Central memory CD8-positive, alpha-beta T cell (primary cell): ENCODE measurements at places on chromosomes 5 and 9.

GRCh38 chr9:120900824-120901223, 23.8 kb upstream of the PHF19 start:
- no peak for DNase-seq

GRCh38 chr5:172438319-172438668, 16.0 kb downstream of the SH3PXD2B start:
- no peak for DNase-seq

DNA sequence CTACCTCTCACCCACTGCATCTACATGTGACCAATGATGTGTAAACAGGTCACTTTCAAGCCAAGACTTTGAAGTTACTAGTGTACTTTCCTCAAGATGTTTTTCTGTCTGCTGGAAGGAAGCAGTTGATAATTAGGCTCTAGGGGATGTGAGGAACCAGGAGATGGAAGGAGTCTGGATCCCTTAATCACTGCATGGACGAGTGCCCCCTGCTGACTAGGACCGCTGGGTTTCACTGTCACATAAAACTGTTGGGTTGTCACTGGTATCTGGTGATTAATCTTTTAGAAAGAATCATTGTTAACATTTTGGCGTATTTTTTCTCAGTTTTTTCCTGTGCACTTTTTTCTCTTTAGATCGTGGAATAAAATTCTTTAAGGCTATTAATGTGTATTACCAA, 79.5 kb downstream of the SREK1 start:
- no peak for DNase-seq

DNA sequence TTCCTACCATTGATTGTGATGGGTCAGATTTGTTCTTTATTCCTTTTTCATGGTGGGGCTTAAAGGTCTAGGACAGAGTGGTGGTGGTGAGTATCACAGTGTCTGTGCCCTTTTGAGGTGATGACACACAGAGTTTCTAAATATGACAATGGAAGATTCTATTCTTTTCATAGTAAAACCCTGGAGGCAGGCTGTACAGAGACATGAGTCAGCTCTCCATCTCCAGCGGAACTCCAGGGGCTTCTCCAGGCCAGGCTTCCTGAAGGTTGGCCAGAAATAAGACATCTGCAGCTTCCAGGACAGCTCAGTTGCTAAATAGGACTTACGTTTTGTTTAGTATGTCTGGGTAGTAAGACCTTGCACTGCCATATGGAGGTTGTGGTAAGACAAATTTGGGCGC, 229.5 kb downstream of the CD180 start:
- DNase-seq, result no peak

- no peak for DNase-seq
Measured at GRCh38 chr9:101139082-101139481, 110.6 kb downstream of the PLPPR1 start.

- no peak for DNase-seq
Measured at GRCh38 chr5:136768457-136768856, 403.1 kb upstream of the TRPC7 start.

DNA sequence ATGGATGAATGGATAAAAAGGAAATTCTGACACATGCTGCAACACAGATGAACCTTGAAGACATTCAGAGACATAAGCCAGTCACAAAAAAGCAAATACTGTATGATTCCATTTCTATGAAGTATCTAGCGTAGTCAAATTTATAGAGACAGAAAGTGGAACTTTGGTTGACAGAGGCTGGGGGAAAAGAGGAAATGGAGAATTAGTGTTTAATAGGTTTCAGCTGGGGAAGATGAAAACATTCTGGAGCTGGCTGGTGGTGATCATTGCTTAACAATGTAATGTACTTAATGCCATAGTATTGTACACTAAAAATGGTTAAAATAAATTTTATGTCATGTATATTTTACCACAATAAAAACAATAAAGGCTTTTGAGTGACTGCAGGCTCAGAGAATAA, 24.2 kb downstream of the PPIC start:
- DNase-seq, result no peak

DNA sequence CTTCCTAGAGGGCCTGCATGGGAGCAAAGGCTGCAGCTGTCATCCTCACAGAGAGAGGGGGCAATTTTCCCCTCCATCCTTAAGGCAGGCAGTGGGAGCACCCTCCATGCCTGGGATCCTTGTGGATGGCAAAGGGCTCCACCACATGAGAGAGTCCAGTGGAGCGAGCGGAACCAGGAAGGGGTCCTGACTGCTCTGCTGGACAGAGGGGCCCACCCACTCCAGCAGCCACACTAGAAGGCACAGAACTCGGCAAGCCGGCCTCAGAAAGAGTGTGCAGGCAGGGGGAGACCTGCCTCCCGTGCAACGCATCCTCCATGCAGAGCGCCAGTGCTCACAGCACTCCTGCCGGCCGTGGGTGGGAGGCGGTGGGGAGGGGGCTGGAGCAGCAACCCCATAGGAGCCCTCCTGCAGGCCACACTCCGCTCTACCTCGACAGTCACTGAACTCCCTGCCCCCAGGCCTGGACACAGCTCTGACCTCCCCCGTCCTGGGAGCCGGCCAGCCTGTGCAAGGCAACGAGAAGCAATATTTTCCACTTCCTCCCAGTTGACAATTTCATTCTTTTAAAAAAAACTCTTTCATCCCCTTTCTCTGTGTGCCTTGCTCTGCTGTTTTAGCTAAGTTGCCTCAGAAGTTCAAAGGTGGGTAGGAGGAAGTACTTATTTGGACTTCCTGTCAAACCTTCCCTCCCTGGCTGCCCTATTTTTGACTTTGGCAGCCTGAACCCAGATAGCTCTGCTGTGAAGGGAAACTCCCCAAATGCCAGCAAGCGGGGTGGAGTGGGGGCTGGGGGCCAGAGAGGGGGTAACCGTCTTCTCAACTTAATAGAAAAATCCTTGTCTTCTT, 5.3 kb upstream of the LCP2 start:
- peak; percentile 54 for DNase-seq

DNA sequence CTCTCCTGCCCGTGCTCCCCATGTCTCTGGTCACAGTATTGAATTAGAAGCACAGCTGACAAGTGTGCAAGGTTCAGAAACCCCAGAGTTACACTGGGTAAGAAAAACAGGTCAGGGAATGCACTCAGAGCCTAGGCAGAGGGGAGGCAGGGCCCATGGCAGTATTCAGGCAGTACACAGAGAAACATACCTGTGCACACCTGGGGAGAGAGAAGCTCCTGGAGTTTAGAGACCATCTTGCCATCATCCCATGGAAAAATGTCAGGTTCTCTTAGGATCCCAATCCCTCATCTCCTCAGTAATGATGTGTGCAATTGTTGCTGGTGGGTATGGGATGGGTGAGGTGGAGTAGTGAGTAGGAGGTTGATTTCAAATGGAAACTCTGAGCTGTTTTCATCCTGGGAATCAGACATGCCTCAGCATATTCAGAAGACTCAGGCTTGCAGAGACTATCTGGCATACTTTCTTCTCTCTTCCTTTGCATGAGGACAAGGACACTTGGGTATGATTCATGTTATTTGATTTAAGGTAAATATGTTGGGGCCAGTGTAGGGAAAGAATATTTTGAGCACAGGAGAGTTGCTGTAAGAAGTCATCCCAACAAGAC, 228.5 kb downstream of the ESM1 start:
- no peak for DNase-seq

DNA sequence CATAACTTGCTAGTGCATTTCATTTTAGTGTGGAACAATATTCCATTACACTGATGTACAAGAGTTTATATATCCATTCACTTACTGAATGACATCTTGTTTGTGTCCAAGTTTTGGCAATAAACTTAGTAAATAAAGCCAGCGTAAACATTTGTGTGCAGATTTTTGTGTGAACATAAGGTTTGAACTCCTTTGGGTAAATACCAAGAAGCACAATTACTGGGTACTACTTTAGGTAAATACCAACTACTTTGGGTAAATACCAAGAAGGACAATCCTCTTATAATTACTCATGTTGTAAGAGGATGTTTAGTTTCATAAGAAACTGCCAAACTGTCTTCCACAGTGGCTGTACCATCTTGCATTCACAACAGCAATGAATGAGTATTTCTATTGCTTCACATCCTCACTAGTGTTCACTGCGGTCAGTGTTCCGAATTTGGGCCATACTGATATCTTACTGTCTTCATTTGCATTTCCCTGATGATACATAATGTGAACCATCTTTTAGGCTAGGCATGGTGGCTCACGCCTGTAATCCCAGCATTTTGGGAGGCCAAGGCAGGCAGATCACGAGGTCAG, 2.3 kb upstream of the SYK start:
- no peak for DNase-seq

DNA sequence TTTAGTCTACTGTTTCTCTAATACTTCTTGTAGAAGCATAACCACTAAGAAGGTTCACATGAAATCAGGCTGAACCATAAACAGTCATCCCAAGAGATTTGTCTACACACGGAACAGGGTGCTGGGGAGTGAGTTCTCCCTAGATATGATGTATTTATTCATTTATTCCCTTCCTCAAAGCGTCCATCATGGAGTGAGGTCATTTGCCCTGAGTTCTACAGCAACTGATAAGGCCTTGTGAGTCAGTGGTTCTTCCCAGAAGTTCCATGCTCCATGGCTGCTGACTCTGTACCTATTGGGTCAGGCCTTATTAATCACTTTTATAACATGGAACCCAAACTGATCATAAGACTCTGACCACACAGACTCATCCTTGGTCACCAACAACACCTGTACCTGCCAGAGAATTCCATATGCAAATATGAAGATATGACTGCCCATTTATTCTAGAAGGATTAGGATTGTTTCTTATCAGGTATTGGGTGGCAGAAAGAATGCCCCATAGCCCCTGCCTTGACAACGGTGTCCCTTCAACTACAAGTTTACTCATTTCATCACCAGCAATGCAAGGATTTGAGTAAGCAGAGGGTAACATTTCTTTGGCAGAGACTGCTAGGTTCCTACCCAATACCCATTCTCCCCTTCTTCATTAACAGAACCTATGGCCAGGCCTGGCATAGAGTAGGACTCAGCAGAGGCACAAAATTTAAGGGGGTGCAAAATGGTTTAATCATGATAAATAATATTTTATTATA, 118.1 kb downstream of the LHFPL2 start:
- DNase-seq, result no peak

DNA sequence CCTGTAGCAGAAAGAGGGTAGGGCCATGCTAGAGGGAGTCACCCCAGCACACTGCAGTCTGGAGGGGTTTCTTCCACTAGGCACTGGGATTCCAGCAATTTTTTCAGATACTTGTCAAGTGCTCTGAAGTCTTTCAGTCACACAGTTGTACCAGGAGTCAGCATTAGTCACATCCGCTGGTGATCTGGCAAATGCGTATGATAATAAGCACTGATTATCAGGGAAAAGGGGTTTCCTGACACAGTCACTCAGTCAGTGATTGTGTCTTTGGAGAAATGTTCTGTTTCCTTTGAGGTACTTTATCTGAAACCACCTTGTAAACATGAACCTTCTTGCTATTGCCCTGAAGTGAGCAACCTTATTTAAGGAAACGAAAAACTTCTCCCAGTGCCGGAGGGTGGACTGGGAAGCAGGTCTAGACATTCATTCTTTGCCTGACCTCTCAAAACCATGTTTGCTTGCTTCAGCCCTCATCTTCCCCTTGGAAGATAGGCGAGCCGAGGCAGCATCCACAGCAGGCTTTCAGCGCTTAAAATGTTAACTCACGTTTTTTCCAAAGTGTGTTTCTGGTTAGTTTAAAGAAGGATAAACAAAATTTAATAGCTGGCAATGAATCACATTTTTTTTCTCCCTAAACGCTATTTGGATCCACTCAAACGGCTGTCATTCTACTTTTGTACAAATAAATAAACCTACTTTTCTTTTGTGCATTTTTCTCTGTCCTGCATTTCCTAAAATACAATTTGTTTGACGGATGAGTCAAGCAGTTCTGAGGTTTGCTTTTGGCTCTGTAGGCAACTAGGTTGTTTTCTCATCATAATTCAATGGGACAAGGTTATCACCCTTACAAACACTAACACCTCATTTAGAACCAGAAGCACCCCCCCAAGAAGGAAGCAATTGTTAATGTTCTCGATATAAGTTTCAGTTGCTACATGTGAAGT, 77.7 kb downstream of the FOXD1 start:
- no peak for DNase-seq

DNA sequence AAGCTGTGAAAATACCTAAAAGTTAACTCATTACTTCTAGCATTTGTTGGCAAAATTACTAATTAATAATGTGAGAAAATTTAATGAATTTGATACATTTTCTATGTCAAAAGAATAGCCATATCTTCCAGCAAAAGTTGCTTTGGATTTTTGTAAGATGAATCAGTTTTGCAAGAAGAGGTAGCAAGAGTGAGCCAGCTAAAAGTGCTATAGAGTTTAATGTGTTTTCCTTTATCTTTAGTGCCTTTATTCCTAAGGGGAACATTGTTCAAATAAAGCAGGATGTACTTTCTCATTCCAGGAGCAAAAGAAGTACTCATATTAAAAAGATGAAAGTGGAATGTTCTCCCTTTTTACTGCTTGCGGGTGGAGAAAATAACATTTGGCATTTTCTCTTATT, 622.2 kb downstream of the ANXA1 start:
- no peak for DNase-seq

DNA sequence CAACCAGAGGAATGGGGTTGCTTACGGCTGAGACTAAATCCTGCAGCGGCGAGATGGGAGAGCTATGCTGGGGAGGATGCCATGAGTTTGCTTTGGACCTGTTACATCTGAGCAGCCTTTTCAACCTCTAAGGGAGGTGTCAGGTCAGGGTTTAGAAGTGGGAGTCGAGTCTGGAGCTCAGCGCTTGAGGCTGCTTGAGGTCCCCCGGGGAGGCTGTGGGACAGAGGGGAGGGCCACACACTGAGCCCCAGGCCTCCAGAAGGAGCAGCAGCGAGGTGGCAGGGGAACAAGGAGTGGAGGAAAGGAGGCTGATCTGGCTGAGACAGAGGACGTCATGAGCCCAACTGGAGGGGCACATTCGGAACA, 1.9 kb upstream of the QSOX2 start:
- DNase-seq, result no peak

DNA sequence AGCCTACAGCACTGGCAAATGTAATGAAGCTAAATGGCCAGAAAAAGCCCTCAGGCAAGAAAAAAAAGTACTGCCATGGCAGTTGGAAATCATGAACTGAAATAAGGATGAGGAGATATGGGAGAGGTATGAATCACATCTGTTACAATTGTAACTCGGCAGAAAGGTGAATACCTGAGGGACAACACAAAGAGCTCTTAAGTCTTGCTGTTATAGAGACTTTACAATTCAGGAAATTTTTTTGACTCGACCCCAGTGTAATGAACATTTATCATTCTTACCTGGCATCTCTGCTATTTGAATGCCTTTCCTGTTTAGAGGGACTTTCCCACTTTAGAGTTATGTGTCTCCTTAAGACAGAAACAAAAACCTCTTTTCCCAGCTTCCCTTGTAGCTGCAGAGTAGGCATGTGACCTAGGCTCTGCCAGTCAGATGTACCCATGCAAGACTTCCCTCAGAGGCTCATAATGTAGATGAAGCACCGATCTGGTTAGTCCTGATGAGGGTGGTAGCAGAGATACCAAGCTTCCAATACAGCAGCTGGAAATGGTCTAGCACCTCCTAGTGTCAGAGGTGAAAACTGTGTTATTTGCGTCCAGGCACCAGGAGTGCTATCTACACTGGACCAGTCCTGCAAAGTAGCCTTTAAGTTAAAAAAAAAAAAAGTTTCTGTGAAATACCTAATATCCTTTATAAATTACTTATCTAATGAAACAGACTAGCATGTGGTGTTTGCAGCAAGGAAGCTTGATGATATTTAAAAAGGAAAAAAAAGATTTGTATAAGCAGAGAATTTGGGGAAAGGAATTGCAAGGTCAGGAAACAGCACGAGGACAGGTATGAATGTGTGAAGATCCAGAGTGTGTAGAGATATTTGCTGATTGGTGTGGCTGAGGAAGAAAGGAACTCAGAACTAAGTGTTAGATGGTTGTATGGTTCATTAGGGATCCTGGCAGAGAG, 146.9 kb upstream of the SLC1A3 start:
- no peak for DNase-seq
